CD4-positive, alpha-beta T cell treated with Interleukin-12 subunit alpha and Interleukin-12 subunit beta, for 1 hour (primary cell): ENCODE measurements at places on chromosomes 7 and 10.

GRCh38 chr10:16732376-16732775 lies 84.8 kb downstream of the RSU1 start:
- DNase-seq: no peak

DNA sequence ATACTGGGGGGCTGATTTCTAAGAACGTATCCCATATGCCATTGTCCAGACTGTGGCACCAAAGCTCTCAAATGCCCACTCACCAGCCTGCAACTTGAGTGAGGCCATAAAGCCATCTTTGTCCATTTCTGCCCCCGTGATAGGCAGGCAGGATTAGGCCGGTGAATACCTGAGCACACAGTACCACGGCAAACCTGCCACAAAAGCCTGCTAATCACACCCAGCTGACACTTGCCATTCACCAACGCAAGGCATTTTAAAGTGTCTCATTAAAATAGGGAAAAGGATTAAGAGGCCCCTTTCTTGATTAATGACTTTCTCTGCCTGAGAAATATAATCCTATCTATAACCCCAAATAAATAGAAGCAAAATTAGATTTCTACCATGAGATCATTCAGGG lies 111.4 kb upstream of the NANOS1 start:
- DNase-seq: no peak

- DNase-seq: no peak
These were observed 177.2 kb upstream of the PODXL start for GRCh38 chr7:131733604-131734003.

- no peak for DNase-seq
These were observed 28.8 kb downstream of the STN1 start for GRCh38 chr10:103889121-103889720.

GRCh38 chr7:70419526-70420380 lies 712.2 kb upstream of the GALNT17 start:
- no peak for DNase-seq

DNA sequence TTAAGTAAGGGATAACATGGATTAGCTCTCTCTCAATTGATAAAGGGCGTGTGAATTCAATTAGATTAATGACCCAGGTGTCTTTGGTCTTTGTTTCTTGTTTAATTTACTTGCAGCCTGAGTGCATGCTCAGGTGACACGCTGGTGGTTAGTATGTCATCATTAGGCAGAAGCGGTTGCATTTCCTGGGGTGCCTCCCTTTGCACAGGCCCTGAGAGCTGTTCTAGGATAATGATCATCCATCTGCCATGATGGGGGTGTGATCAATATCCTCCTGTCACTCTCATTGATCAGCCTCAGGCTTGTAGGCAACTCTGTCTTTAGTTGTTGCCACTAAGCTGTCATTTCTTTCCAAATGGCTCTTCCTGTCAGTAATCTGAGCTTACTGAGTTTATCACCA lies 99.6 kb upstream of the NPS start:
- no peak for DNase-seq

- no peak for DNase-seq
These were observed 184.5 kb downstream of the TRIL start for GRCh38 chr7:28773423-28774145.
